ENCODE measurements at places on chromosomes 12 and 14. TPM values are rescaled to one million over a fixed set of nuclear protein-coding genes. Genes with fewer than 3 reads are reported as not detected.

The HSPB8 gene
- total RNA-seq = 17.1 TPM

The TDRD9 gene
- 0.92 TPM for total RNA-seq

The KRT3 gene
- not detected for total RNA-seq

The PPP2R5C gene
- total RNA-seq = 51.7 TPM

The INHBE gene
- total RNA-seq = 17.8 TPM
